ENCODE measurements at places on chromosomes 3 and 15. TPM values are rescaled to one million over a fixed set of nuclear protein-coding genes. Genes with fewer than 3 reads are reported as not detected.

Gene TNNC1
- 12,706 TPM for total RNA-seq

Gene CHL1
- 1.6 TPM for total RNA-seq

GRCh38 chr3:52493232-52494017 is 1.7 kb upstream of the STAB1 start:
- no peaks in the 10 kb centered on the region for H3K27me3 ChIP-seq
- H3K4me1 ChIP-seq: peaks cover 90% of the 10 kb centered on the region
- H3K27ac ChIP-seq: no peak overlapping the region

DNA sequence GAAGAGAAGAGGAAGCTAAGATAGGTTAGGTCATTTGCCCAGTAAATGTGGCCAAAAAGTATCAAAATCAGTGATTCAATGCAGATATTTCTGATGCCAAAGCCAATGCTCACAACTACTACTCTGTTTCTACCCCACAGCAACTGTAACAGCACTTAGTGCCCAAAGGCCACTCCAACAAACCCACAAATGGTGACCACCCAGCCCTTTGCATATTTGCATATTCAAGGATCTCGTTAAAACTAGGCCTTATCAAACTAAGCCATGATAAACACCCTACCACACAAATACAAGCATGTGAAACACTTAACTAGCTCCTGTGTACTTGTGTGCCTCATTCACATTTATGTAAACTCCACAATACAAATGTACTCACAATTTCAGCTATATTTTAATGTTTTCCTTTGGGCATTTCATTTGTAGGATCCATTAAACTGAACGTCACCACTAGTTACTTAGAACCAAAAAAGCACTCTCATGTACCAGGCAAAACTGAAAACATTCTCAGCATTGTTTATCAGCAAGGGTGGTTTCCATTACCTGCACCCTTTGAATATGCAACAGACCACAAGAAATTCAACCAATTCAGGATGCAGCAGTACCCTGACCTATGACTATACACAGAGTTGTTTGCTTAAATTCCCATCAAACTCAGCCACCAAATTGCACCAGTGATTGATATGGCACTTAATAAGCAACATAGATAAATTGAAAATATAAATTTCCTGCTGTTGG is 111.2 kb upstream of the STT3B start:
- no peaks in the 10 kb centered on the region for H3K4me1 ChIP-seq
- no peak for DNase-seq
- no peaks in the 10 kb centered on the region for H3K27me3 ChIP-seq
- no peak overlapping the region for H3K4me3 ChIP-seq

DNA sequence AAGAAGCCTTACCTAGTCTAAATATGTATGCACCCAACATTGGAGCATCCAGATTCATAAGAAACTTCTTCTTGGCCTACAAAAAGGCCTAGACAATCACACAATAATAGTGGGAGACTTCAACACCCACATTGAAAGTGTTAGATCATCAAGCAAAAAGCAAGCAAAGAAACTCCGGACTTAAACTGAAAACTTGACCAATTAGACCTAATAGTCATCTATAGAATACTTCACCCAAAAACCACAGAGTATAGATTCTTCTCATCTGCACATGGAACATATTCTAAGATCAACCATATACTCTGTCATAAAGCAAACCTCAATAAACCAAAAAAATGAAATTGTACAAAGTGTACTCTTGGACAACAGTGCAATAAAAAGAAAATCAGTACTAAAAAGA is 22.3 kb upstream of the OR5K4 start:
- no peak overlapping the region for H3K4me3 ChIP-seq
- no peak overlapping the region for H3K27ac ChIP-seq
- H3K27me3 ChIP-seq: peaks cover 15% of the 10 kb centered on the region

DNA sequence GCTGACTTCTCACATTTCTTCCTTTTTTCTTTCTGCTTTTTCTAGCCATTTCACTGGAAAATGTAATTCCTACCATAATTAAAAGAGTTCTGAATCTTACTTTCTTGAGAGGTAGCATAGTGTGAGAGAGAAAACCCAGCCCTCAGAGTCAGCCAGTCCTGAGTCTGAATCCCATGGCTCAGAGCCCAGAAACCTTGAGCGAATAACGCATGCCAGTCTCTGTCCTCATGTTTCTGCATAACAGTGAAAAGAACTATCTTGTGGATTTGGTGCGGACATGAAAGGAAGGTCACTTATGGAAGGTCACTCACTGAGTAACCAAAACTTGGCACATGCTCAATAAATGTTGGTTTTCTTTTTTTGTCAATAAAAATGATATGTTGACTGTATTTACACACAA is 29.3 kb upstream of the SLCO3A1 start:
- H3K36me3 ChIP-seq: no peaks in the 10 kb centered on the region
- no peaks in the 10 kb centered on the region for H3K27me3 ChIP-seq
- H3K27ac ChIP-seq: peak overlapping the region; percentile 74
- H3K4me1 ChIP-seq: peaks cover 24% of the 10 kb centered on the region
- H3K4me3 ChIP-seq: no peak overlapping the region

Gene NISCH
- total RNA-seq: 43.9 TPM

DNA sequence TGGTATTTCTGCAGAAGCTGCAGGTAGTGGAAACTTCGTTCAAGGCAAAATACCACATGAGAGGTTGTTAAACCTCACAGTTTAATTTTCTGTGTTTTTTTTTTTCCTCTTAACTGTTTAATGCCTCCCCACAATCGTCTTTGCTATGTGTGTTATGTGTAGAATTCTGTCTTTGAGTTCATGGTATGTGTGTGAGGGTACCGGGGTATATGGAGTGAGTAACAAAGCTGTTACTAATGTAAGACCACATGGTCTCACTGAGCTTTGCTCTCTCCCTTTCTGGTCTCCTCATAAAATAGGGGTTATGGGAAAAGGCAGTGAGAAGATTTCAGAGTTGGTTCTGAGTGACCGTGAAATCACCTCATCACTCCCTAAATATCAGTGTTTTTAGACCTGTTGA is 143.6 kb downstream of the USP13 start:
- no peaks in the 10 kb centered on the region for H3K36me3 ChIP-seq
- no peak overlapping the region for H3K27ac ChIP-seq
- no peaks in the 10 kb centered on the region for H3K27me3 ChIP-seq
- no peak overlapping the region for H3K4me3 ChIP-seq
- peaks cover 5% of the 10 kb centered on the region for H3K4me1 ChIP-seq

Gene RAD51
- total RNA-seq: 0.56 TPM

DNA sequence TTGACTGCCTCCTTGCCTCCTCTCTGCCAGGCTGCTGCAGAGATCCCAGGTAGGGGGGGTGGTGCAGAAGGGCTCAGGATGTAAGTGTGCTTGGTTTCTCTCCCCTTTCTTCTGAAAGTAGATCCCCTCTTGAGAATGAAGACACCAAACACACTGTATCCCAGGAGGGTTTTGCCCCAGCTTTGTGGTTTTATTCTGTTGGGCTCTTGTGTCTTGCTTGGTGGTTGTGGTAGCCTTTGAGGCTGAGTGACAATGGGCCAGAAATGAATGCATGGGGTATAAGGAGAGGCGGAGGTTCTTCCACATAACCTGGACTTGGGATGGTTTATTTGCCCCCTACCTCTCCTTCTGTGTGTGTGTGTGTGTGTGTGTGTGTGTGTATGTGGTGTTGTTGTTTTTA is 5.7 kb downstream of the PDIA5 start:
- H3K4me1 ChIP-seq: peaks cover 50% of the 10 kb centered on the region
- no peak overlapping the region for H3K27ac ChIP-seq
- H3K36me3 ChIP-seq: no peaks in the 10 kb centered on the region
- H3K4me3 ChIP-seq: no peak overlapping the region
- DNase-seq: no peak

- no peak overlapping the region for H3K4me3 ChIP-seq
- no peaks in the 10 kb centered on the region for H3K36me3 ChIP-seq
- no peak overlapping the region for H3K27ac ChIP-seq
- H3K27me3 ChIP-seq: no peaks in the 10 kb centered on the region
- DNase-seq: no peak
- no peaks in the 10 kb centered on the region for H3K4me1 ChIP-seq
Measured at GRCh38 chr3:191715585-191715984, 254.6 kb downstream of the PYDC2 start.
